ENCODE measurements at places on chromosomes 3 and 15.

- DNase-seq, result no peak
Observed at GRCh38 chr15:75192307-75192706, 9.4 kb upstream of the C15orf39 start.

DNA sequence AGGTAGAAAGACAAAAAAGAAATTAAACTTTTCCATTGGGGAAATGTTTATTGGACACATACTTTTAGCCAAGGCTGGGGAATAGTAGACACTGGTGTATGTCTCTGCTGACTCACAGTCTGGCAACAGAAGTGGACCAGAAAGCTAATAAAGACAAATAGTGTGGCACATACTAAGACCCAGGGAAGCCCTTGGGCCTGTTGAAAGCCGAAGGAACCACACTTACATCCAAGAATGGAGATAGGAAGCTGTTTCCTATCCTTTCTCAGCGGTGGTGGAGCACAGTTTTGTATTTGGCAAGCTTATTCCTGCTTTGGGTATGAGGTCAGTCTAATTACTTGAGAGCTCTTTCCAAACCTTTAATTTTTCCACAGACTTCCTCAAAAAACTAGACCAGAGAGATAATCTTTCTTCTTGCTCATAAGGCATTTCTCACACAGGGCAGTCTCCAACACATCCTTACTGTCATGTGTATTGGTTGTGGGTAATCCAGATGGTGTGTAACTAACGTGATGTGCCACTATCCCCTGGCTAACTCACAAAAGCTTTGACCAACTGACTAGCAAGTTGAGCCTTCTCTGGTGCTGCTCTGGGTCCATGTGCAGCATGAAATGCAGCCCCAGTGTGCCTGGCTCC lies 279.1 kb upstream of the IGF1R start:
- no peak for DNase-seq

DNA sequence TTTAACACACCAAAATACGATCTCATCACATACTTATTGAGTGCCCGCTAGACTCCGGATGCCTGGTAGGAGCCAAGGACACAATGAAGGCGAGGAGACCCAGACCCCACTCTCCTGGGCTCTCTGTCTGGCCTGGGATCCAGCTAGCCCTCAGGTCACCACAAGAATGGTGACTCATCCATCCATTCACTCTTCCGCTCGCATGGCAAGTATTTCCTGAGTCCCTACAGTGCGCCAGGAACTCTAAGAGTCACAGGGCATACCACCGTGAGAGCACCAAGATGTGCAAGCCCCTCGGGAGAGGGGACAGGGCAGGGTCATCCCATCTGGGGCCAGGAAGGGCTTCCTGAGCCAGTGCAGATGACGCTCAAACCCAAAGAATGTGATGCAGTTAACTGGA lies 101.6 kb upstream of the PRR20G start:
- no peak for DNase-seq

DNA sequence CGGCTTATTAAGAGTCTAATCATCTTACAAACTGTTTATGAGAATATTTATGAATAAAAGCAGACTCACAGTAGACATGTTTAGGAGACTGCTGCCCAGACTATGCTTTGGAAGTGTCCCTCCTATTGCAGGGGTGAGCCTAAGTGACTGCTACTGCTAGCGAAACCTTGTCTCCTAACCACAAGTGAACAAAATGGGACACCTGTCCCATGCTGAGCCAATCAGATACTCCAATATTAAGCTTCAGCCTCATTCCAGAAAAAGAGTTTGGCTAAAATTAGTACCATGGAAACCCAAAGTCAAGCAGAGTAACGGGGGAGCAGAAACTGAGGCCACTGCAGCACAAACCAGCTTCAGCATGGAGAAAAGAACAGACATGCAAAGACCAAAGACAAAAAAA lies 4.6 kb downstream of the DENND6A start:
- no peak for DNase-seq

- DNase-seq, result no peak
Observed at GRCh38 chr15:68055224-68055705, 1.1 kb downstream of the PIAS1 start.

GRCh38 chr3:132926098-132926497 lies 112.1 kb upstream of the TMEM108 start:
- DNase-seq, result no peak

GRCh38 chr15:68199340-68199739 lies 5.8 kb downstream of the CALML4 start:
- DNase-seq, result no peak

GRCh38 chr3:142064454-142064853 lies 84.9 kb downstream of the TFDP2 start:
- no peak for DNase-seq

- no peak for DNase-seq
Observed at GRCh38 chr3:159069091-159069490, 267.2 kb downstream of the MFSD1 start.

GRCh38 chr3:66386011-66386924 lies 114.6 kb downstream of the LRIG1 start:
- no peak for DNase-seq

DNA sequence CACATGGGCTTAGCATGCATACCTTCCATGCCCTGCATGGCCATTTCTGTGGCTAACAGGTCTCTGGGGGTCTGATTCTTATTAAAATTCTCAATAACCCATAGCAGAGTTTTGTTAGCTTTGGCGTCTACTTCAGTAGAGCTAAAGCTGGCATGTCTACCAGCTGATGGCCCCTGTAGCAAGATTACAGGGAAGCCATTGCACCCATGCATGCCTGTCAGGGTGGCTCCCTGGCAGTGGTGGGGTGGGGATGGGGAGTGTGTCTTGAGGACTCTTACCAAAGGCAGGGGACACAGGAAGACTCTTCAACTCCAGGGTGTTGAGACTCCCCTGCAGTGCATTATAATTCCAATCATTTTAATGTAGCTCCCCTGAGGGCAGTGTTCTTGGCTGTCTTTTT lies 4.7 kb downstream of the KY start:
- no peak for DNase-seq

DNA sequence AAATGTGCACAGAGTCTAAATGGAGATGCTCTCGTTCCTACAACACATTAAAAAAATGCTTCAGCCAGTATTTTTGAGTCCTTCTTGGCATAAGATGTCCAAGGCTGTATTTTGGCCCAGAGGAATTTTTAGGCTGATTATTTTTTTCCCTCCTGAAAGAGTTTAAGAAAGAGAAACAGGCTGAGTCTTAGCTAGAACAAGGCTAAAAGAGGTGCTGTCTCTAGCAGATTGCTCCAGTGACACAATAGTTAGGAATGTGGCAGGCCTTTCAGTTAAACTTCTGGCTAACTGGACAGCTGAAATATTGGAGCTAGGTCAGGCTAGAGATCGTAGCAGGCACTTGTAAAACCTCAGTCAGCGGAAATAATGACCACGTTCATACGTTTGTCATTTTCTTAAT lies 271.4 kb upstream of the RARB start:
- peak; percentile 34 for DNase-seq

DNA sequence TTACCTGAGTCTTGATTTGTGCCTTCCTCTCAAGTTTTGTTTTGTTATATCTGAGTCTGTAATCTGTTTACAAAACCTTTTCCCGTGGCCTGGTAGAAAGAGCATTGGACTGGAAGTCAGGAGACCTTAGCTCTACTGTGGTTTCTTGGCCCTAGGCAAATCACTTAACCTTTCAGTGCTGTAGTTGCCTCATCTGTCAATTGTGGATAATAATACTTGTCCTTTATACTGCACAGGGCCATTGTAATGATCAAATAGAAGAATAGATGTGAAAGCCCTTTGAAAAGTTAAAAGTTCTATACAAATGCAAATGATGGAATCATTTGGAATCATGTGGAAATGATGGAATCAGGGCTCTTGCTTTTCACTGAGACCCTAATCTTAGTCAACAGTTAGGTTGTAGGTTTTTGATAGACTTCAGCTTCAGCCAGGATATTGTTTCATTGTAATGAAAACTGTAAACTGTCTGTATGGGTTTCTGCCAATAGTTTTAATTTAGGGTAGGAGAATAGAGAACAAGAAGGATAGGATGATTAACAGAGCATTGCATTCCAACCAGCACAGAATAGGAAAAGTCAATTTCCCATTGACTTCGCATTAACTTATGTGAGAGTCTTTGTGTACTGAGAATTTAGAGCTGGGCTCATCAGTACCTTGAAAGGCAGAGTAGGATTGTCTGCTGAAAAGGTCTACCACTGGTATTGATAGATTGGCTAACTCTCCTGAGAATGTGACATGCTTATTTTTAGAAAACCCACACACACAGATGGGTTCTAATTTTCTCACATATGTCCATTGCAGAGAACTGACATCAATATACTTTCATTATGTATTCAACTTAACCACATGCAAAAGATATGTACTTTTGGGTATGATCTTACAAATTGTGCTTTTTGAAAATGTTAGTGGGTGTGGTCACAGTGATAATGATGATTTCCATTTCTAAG lies 21.8 kb downstream of the MAP2K5 start:
- no peak for DNase-seq

GRCh38 chr3:113536627-113537101 lies 4.3 kb downstream of the SIDT1 start:
- DNase-seq, result no peak

GRCh38 chr3:61169621-61170251 lies 81.5 kb downstream of the FHIT start:
- DNase-seq, result no peak

DNA sequence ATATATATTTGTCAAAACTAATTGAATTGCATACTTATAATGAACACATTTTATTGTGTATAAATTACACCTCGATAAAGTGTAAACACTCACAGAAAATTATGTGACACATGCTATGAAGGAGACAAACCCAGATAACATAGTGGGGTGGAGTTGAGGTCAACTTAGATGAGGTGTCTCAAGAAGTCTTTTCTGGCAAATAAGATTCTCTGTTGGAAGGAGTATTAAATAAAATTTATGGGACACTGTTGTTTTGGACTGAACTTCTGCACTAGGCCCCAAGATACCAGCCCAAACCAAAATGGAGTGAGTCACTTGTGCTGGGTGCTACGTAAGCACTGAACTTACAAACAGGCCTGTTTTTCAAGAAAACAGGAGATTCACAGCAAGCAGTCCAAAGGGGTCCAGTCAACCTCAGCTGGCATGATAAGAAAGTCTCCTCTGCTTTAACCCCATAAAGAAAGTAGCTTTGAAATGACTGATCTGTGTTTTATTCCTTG lies 18.7 kb downstream of the ACTC1 start:
- DNase-seq, result no peak
